ENCODE measurements at places on chromosomes 4 and X. TPM values are rescaled to one million over a fixed set of nuclear protein-coding genes. Genes with fewer than 3 reads are reported as not detected.

GRCh38 chr4:74364652-74365491 lies at the start of gene EREG:
EREG (plus strand) TSS chr4:74365145; CDS start chr4:74365309, 164 bp downstream.
- DNase-seq = peak; percentile 4

GRCh38 chr4:155578219-155578618 lies 88.4 kb upstream of the GUCY1A1 start:
- peak; percentile 33 for DNase-seq

- no peak for DNase-seq
Observed at GRCh38 chr4:101277671-101278070, 69.7 kb downstream of the PPP3CA start.

GRCh38 chrX:13074297-13075262 lies 30.2 kb upstream of the FAM9C start:
- DNase-seq = no peak

- DNase-seq = no peak
Observed at GRCh38 chrX:150919401-150919800, 20.9 kb upstream of the CD99L2 start.

- no peak for DNase-seq
Observed at GRCh38 chrX:130734713-130735112, 168.3 kb downstream of the ENOX2 start.

DNA sequence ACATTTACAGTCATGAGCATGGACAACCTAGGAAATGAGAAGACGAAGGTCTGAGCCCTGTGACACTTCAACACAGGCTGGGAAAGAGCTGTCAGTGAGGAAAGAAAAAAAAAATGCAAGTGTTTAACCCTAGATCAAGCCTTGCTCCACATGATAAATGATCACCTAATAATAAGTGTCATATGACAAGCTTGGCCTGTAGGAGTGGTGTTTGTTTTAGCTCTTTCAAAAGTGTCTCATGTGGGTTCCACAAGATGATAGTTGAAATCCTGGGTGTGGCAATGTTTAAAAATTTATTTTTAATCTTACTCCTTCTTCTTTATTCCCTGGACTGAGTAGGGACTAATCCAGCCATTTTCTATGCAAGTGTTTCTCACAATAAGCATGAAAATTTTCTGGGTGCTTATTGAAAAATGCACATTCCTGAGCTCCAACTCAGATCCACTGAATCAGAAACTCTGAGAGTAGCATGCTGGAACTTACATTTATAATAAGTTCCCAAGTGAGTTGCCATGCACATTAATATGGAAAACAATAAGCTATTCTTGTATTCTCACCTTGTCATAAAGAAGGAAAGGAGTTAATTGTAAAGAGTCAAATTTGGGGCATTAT lies 138.3 kb downstream of the AREG start:
- no peak for DNase-seq

DNA sequence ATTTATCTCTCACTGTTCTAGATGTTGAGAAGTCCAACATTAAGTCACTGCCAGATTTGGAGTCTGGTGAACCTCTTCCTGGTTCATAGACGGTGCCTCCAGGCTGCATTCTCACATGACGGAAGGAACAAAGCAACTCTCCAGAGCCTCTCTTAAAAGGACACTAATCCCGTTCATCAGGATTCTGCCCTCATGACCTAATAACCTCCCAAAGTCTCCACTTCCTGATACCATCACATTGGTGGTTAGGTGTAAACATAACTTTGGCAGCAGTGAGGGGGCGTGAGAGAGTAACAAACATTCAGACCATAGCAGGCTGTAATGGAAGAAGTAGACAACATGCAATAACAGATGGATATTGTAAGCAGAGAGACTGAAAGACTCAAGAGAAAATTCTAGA lies 388.6 kb downstream of the PDHA2 start:
- DNase-seq = no peak

GRCh38 chr4:102527695-102528283 lies 26.6 kb downstream of the NFKB1 start:
- DNase-seq = no peak

- no peak for DNase-seq
Observed at GRCh38 chr4:7464259-7464655, 29.5 kb upstream of the PSAPL1 start.

DNA sequence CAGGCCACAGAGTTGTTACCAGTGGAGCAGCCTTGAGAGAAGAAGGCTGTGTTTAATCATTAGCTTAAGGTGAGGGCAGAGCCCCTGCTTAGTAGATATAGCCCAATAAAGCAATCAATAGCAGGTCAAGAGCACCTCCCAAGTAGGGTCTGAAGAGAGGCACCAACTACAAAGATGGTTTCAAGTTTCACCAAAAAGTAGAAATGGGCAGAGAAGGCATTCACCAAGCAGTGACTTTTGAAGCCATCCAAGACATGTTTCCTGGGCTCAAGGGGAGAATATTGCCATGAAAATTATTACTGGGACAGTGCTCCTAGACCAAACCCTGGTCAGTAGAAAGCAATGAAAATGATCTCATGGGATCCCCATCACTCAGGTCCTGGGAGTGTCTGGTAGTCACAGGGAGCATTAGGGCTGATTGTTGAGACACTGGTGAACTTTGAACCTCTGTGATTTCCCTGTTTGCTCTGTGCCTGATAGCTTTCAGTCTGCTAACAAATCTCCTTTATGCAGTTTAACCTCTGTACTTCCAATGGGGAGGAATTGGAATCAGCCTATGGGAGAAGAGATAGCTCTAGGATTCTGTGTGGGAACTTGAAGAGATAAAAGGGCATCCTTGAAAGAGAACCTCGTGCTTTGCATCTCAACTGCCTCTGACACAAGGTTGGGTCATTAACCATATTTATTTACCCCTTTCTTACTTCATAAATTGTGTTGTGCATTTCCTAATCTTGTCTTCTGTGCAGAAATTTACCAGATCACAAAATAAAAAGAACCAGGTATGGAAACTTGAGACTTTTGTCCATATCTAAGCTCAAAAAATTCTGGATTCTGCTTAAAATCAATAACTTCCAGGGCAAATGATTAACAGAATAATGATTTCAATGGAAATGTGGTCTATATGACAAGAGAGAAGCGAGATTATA lies 9.3 kb upstream of the OTC start:
- DNase-seq = no peak

GRCh38 chr4:172042714-172043114 lies 229.5 kb downstream of the GALNTL6 start:
- DNase-seq = no peak

DNA sequence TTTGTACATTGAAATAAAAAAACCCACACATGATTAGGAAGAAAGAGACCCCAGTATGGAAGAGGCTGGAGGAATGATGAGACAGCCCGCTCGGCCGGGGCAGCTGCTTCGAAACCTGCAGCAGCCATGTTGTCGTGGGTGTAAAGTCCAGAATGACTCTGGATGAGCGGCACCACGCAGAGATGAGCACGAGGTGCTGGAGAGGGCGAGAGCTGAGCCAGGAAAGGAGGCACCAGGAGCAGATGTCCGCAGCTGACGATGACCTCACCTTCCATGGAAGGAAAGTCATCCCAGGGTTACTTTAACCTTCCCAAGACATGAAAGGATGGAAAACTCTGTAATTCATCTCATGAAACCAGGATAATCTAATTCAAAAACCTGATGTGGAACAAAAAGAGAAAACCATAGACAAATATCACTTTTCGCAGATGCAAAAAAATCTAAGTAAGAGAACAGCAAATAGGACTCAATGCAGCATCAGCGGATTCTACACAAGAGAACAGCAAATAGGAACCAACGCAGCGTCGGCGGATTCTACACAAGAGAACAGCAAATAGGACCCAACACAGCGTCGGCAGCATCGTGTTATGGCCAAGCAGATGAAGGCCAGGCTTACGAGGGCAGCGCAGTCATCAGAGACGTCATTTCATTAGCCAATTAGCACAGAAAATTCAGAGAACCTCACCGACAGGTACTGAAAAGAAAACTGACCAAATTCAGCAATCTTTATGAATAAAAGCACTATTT lies 25.9 kb upstream of the SPON2 start:
- no peak for DNase-seq

DNA sequence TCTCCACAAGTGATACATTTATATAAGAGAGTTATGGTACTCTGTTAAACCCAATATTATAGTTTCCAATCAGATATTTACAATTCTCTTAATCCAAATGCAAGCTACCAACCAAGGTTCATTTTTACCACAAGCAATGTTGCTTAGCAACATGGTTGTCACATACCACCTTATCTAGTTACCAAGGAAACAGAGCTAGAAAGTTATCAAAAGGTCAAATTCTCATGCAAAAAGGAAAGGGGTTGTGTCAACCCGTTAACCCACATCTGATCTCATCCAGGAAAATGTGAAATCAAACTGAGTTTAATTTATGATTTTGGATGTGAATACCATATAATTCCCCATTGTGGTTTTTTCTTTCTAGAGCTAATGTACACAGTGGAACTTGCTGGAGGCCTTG lies 274.1 kb upstream of the MAGEB2 start:
- no peak for DNase-seq

- no peak for DNase-seq
Observed at GRCh38 chr4:53582194-53582593, 9.1 kb downstream of the LNX1 start.

GRCh38 chr4:186739802-186740434 lies 16.3 kb upstream of the FAT1 start:
- DNase-seq = no peak

GRCh38 chrX:117510453-117510852 lies 606.2 kb downstream of the KLHL13 start:
- DNase-seq = no peak

DNA sequence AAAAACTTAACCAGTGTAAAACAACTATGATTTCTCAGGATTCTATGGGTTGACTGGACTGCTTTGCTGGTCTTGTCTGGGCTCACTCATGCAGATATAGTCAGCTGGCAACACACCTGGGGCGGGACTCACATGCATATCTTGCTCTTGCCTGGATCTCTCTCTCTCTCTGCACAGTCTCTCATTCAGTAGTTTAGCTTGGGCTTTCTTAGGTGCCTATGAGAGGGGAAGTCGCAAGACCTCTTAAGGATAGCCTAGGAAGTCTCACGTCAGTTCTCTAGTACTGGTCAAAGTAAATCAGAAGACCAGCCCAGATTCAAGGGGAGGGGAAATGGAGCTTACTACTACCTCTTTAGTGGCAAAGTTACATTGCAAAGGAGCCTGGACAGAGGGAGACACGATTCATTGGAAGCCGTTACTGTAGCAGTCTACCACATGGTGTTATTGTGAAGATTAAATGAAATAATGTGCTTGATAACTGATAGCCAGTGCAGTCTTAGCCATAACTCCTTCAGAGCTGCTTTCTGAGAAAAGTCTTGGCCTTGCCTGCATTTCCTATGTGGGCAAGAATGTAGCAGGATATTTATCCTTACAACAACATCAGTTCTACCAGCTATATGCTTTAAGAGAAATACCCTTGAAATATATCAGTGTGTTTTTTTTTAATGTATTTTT lies 2.1 kb downstream of the COPS4 start:
- no peak for DNase-seq

DNA sequence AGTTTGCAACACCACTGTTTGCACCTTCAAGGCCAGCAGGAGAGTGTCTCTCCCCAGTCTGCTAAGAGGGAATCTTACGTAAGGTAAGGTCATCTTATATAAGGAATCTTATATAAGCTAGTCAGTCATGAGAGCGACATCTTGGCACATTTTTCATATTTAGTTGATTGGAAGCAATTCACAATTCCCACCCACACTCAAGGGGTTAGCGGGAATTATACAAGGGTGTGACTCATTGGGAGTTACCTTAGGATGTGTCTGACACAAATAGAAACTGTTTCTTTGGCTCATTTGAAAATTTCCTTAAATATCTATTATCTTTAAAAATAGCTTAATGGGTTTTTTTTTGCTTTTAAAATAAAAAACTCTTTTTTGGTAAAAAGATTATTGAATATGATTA lies 62.1 kb upstream of the GRPR start:
- no peak for DNase-seq

DNA sequence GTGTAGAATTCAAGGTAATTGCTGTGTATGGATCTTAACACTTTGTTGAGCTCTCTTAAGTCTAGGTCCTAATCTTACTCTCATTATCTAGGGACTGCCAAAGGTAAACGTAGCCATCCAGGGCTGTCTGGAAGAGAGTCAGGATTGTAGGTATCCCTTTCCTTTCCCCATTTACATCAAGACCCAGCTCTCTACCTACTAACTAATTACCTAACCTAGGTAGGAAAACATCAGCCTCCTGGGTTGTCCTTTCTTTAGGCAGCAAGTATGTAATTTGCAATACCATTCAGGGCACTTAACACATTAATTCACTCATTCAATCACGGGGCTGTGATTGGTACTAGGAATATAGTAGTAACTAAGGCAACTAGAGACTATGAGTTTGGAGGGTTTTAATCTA lies 15.2 kb upstream of the CPEB2 start:
- DNase-seq = no peak

DNA sequence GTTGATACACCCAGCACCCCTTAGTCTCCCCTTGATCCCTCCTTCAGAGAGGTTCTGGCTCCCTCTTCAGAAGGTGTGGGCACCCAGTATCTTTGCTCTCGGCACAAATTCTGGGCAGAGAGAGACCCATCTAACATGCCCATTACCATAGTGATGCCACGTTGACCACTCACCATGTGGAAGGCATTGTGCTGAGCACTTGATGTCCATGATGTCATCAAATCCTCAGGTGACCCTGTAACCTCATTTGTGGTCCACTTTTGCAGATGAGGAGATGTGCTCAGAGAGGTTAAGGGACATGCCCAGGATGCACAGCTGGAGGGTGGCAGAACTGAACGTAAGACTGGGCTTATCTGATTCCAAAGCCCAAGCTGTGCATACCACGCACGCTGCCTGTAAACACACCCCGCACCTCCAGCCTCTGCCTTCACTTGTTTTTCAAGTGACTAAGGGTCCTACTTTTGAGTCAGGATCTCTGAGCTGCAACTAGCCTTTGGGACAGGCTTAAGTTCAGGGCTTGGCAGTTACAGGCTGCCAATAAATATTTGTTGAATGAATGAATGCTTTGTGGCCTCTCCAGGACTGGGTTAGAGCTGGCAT lies 55.2 kb downstream of the HTRA3 start:
- no peak for DNase-seq

GRCh38 chr4:16669036-16669435 lies 229.4 kb downstream of the LDB2 start:
- DNase-seq = no peak

DNA sequence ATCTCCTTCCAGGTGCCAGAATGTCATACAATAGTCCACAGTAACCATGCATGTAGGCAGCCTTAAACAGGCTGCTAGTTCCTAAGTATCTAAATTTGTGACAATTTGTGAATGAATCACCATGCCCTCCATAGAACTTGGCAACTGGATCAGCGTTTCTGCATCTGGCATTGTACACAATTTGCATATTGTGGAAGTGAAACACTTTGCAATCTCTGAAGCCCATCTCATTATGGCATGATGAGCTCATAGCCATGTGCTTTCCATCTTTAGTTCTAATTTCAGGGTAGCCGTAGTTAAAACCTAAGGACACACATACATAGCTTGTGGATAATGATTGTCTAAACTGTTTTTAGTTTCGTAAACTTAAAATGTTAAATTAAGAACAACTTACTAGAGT lies 573.6 kb downstream of the PPP4R3C start:
- no peak for DNase-seq

GRCh38 chr4:77154065-77154464 lies 2.9 kb upstream of the CCNG2 start:
- DNase-seq = no peak

Gene BEX1
- polyA plus RNA-seq = 8.2 TPM

Gene TCP11X2
- polyA plus RNA-seq = 0.52 TPM

Gene FRMD7
- polyA plus RNA-seq = not detected

Gene TACC3
- polyA plus RNA-seq = 66.4 TPM

Gene CASK
- 27.9 TPM for polyA plus RNA-seq
